ENCODE measurements at places on chromosomes 1 and 21. TPM values are rescaled to one million over a fixed set of nuclear protein-coding genes. Genes with fewer than 3 reads are reported as not detected.

DNA sequence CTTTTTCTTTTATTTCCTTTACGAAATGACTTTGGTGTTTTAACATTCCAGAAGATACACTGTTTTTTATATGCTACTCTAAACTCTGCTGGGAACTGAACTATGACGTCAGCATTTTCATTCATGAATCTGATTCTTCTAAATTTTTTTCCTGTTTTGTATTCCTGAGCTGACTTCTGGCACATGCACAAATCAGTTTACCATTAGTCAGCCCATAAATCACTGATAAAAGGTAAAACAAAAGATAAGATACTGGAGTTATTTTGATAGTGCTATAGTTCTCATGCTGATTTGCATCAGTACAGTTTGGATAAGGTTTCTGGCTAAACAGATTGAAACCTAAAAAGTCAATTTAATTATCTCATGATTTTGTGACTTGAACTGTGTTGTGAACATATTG is 10.4 kb downstream of the CAMTA1 start:
- no peak for DNase-seq

- DNase-seq: no peak
Measured at GRCh38 chr21:35645991-35646390, 414.3 kb downstream of the SETD4 start.

GRCh38 chr1:45543581-45544417 is 6.8 kb upstream of the AKR1A1 start:
- no peak for DNase-seq

GRCh38 chr1:903721-904271 is 19.9 kb upstream of the SAMD11 start:
- DNase-seq: no peak

Gene PKP1
- total RNA-seq: 117 TPM

DNA sequence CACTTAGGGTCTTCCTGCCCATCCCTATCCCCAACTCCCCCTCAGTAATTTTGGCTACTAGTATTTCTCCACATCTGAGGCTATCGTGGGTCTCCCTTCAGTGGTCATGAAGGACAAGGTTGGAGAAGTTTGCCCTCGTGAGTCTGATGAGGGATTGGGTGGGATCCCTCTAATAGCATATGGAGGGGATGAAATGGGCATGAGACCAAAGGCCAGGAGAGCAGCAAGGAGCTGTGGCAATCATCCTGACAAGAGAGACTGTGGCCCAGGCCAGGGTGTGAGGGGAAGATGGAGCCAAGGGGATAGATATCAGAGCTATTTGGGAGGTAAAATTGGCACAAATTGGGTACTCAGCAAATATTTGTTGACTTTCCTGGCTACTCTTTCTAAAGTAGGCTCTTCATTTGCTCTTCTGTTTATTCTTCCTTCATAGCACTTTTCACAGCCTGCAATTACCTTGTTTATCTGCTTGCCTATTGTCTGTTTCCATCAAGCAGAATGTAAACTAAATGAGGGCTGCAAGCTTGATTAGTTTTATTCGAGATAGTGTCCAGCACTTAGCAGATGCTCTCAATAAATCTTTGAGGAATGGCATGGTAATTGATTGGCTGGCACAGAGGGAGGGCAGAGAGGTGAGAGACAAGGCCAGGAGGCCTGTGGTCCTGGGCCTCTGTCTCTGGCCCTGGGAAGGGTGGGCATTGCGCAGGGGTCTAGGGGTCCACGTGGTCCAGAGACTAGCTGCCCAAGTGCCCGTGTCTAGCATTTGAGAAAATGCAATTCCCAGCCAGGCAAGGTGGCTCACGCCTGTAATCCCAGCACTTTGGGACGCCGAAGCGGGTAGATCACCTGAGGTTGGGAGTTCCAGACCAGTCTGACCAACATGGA is 1.5 kb upstream of the PLK3 start:
- DNase-seq: no peak

GRCh38 chr1:16174886-16175598 is 19.2 kb upstream of the EPHA2 start:
- DNase-seq: no peak

DNA sequence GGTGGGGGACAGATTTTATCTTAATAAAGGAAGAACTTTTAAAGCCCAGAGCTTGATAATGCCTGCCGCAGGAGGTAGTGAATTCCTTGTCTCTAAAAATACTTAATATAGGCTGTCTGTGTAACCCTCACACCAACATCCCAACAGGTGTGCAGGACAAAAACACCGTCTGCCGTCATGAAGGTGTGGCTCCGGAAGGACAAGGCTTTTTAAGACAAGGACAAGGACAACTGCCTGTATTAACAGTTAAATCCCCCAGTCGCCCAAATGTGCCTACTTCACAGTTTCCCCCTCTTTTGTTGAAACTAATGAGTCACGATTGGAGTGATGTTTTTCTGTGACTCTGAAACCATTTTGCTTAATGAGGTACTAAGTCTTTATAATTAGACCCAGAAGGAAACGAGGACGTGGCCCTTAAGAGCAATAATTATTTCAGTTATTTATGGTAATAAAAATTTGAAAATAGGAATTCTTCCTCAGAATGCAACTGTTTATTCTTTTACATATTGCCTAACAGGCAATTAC is 27.3 kb upstream of the SPATA6 start:
- no peak for DNase-seq

DNA sequence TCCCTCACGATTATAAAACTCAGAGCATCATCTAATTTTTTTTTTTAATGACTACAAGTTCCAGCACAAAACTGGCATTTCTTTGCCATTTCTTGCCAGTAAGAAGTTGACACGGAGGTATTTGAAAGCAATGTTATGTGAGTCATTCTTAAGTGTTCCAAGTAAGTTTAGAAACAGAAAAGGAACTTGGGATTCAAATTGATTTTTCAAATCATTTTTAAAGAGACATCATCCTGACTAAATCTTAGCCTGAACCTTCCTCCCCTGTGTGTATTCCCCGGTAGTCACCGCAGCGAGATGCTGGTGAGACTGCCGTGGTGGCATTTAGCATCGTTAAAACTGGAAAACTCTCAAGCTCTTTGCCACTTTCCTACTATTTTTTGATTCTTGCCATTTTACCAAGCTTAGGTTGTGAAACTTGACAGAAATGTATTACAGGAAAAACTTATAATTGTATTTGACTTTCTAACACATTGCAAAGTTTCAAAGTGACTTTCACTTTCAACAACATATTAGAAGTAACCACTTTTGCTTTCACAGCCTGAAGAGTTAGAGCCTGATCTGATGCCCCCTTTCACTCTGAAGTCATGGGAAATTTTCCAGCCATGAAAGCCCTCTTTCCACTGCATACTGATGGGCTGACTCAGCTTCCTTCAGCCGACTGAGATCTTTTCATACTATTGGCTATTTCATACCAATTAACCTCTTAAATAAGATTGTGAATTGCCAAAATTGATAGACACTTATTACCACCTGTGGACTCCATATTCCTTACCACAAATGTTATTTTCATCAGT is 61.4 kb downstream of the OLFML2B start:
- DNase-seq: peak; percentile 72

DNA sequence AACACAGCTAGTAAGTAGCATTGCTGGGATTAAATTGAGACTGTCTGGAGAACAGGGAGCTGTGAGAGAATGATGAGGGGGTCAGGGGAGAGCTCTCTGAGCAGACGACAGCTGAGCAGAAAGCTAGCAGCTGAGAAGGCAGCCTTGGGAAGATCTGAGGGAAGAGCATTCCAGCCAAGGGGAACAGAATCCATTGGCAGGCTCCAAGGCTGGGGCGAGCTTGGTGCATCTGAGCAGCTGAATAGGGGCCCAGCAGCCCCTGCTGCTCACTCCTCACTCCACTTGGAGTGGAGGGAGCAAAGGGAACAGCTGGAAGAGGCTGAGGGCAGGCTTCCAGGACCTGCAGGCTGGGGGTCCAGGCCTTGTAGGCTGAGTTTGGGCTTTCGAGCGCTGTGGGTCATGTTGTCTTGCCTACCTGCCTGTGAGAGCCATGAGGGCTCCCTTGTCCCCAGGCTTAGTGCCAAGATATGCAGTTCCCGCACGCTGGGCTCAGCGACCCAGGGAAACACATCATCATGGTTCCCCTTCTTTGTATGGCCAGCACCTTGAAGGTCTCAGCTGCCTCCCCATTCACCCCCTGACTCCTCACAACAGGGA is 10.5 kb downstream of the ACOT11 start:
- DNase-seq: no peak

GRCh38 chr21:31555741-31556191 is 103.7 kb upstream of the SOD1 start:
- no peak for DNase-seq

Gene NBPF6
- not detected for total RNA-seq

- peak; percentile 85 for DNase-seq
Measured at GRCh38 chr21:15250384-15250783, 185.6 kb upstream of the NRIP1 start.

- no peak for DNase-seq
Measured at GRCh38 chr1:167514288-167514687, 4.0 kb downstream of the CD247 start.

GRCh38 chr1:86226204-86226603 is 69.6 kb upstream of the COL24A1 start:
- DNase-seq: no peak

Gene MINDY1
- total RNA-seq: 5.5 TPM

Gene PDZK1
- 0.26 TPM for total RNA-seq

Data from bronchial epithelial cell (primary cell).